ENCODE measurements at places on chromosomes 12 and 14.
A peak's percentile ranks its signal among the peaks of the same experiment; 100 is the strongest.

GRCh38 chr14:65304239-65304638 is 108.3 kb upstream of the FUT8 start:
- DNase-seq: no peak

- no peak for DNase-seq
Observed at GRCh38 chr14:66752109-66752508, 244.2 kb downstream of the GPHN start.

DNA sequence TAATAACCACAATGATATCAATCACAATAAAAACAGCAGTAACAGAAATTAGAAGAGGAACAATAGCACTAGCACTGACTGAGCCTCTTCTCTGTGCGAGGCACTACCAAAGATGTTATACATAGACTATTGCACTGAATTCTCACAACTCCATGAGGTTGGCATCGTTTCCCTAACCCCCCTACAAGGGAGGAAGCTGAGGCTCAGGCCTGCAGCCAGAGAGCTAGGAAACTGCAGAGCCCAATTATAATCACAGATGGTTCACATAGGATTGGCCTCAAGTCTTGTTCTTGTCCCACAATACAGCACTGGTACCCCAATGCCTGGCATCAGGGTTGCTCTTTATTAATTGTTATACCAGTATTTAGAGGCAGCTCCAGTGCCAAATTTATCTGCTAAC is 278.0 kb downstream of the CEP128 start:
- DNase-seq: no peak

DNA sequence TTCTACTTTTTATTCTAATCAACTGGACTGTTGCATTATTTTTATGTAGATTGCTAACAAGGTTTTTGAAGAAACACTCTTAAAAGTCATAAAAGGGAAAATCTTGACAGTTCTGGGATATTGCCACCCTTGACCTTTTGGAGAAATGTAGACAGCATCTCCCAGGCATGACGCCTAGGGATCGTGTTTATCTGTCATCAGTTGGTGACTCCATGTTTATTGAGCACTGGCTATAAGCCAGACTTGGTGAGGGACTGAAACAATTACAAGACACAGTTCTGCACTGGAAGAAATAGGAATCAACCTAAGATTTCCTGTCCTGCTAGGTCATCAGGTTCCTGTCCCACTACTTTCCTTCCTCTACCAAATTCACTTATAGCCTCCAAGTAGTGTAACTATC is 34.5 kb downstream of the HMGA2 start:
- DNase-seq: no peak

DNA sequence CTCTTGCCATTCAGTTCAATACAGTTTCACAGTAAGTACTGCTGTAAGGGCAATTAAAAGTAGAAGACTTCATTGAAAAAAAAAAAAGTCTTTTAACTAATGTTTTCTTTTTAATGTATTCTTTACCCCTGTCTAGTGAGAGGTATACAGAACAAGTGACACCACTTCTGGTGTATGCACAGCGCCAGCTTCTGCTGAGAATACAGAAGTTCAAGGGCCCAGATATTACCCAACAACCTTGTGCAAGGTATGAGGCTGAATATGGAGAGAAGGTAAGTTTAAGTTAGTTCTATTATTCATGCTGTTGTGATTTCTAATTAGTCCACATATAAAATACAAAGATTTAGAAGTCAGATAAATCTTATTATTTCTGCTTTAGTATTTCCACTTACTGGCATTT is 168.7 kb downstream of the CFAP54 start:
- no peak for DNase-seq

GRCh38 chr12:93526786-93527428 is 45.6 kb upstream of the SOCS2 start:
- no peak for DNase-seq

GRCh38 chr12:92928421-92928961 is 604 bp downstream of the EEA1 start:
- DNase-seq: peak; percentile 61

DNA sequence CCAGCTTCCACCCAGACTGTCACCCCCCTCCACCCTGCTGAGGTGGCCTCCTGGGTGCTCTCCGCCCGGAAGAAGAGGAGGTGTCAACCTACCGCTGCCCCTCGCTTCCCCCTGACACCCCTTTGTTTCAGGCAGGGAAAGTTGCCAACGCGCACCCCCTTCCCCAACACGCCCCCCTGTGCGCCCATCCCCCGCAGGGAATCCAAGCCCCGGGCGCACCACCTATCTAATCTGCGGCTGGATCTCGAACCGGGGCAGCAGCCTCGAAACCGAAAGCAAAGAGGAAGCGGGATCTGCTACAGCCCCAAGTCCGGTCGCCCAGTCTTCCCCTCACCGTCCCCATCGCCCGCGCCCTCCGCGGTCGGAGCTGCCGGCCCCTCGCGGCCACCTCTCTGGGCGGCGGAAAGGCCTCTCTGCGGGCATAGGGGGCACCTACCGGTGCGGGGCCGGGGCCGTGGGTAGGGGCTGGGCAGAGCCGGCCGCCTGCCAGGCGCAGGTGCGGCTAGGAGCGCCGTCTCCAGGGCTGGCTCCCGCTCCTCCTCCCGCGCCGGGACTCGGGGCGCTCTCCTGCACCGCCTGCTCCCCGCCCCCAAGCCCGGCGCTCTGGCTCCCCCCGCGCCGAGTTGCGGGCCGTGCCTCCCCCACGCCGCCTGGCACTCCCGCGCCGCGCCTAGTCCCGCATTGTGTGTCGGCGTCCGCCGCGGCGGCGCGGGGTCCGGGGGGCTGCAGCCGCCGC is 18.3 kb upstream of the PLEKHH1 start:
- peak; percentile 31 for DNase-seq

DNA sequence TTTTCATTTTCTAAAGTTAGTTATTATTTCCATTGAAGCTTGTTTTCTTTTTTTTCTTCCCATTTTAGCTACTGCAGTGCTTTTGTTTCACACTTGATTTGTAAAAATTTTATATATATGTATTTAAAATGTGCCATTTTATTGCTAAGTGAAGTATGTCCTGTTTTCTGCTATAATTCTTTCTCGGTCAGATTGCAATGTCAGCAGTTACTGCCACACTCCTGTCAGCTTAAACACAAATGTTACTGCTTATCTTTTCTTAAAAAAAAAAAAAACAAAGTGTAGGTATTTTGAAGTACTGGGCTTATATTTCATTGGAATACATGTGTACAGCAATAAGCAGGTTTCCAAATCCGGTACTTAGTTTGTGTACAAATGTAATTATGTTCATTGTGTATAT is 63.4 kb upstream of the AEBP2 start:
- no peak for DNase-seq

DNA sequence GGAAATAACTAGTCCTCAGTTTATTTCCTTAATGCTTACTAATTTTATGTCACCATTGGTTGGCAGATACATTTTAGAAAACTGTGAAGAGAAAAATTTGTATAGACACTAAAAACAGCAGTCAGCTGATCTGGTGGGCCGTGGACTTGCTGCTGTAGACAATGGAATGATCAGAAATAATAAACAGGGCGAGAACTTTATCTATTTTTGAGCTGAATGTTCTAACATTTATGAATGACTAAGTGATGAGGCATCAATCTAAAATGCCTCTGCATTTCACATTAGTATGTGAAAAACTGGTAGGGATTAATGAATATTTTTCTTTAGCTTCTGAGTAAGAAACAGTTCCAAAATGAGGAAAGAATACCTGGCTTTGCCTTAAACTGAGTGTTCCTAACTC is 24.8 kb upstream of the PKP2 start:
- no peak for DNase-seq

GRCh38 chr14:32514236-32514635 is 185.1 kb downstream of the AKAP6 start:
- DNase-seq: no peak

DNA sequence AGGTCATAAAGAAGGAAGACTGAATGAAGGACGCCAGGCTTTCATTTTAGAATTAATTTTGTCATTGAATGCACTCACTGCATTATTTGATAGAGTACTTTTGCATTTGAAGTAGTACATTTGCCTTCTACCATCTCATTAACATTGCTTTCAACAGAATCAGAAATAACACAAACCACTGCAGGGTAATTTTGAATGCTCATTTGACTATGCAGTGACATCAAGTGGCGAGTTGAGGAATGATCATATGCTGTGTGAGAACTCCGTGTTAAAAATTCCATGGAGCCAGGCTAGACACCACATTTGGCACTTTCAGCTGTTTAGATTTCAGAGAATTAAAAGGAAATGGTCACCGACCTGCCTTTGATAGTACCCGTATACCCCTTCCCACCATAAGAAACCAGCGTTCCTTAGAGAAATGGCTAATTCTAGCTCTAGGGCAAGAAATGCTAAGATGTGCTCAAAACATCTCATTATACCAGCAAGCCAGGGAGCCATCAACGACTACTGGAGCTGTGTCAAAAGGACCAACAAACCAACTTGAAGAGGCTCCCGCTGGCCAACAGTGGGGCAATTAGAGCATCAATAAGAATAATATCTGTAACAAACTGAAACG is 16.5 kb downstream of the HEBP1 start:
- peak; percentile 62 for DNase-seq

GRCh38 chr12:53948650-53949593 is 5.8 kb upstream of the HOXC12 start:
- no peak for DNase-seq

GRCh38 chr14:92660571-92660970 is 87.9 kb downstream of the LGMN start:
- no peak for DNase-seq

DNA sequence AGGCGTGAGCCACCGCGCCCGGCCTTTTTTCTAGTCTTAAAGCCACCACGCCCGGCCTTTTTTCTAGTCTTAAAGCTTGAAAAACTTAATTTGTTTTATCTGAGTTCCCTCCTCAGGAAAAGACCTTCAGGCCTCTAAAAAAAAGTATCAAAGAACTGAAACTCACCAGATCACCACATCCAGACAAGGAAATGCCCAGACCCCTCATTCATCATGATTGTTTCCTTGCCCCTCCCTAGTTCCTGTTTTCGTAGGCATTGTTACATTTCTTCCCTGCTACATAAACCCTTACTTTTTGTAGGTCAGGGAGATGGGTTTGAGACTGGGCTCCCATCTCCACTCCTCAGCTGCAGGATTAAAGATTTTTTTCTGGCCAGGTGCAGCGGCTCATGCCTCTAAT is 21.1 kb upstream of the VWF start:
- DNase-seq: no peak

GRCh38 chr14:77965919-77966435 is 166.1 kb downstream of the ADCK1 start:
- peak; percentile 4 for DNase-seq

- DNase-seq: no peak
Observed at GRCh38 chr14:80393766-80394165, 182.5 kb upstream of the DIO2 start.

DNA sequence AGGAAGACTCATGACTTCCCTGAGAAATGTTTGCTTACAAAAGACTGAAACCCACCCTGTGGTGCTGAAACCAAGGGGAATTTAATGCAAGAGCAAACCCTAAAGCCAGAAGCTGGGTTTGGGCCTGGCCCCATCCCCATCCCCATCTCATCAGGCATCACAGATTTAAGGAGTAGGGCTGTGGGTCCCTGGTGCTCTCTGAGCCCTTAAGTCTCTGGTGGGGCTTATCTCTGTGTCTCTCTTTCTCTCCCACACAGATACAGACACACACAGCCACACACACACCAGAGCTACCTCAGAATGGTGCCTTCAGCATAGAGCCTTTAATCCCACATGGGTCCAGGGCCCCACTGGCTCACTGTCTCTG is 237.1 kb downstream of the SLC41A2 start:
- DNase-seq: peak; percentile 48

DNA sequence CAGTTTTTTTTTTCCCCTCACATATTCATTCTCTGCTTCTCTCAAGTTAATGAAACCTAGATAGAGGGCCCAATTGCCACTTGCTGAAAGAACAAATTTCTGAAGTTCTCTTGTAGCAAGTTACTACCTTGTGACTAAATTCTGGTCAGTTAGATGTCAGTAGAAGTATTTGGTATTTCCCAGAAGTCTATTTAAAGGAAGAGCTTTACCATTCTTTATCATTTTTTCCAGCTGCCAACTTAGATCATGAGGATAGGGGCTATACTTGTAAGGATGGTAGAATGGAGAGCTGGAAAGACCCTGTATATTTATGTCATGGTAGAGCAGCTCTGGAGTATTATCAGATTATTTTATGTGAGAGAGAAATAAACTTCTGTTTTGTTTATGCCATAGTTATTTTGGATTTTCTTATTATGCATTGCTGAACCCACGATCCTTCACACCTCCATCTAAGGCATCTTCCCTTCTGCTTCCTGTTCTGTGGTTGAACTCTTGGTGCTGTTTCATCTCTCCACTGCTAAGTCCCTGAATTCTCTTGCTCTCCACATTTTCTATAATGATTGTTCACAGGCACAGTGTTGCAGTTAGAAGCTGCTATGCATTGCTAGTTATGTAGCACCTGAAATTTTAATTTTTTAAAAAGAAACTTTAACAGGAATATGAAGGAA is 25.9 kb downstream of the FUT8 start:
- DNase-seq: no peak

- no peak for DNase-seq
Observed at GRCh38 chr14:21672116-21672515, 1.5 kb downstream of the OR4E1 start.

DNA sequence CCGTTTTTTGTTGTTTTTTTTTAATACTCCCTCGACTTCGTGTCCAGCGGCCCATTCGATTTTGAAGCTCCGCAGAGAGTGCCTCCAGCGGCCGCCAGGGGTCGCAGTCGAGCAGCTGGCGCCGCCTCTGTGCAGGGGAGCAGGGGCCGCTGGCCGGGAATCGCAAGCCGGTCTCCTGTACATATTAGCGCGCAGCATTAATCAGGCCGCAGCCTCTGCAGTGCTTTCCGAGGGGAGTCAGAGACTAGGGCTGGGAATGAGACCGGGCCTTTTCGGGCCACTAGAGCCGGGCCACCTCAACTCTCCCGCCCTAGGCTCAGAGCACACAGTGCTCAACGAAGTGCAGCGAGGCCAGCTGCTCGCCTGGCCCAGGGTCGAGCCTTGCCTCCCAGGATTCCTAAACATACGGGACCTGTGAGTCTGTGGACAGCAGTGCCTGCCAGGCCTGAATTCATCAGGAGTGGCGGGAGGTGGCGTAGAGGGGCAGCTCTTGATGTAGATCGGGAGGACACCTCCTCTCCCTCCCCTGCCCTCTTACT is 81.8 kb downstream of the EMP1 start:
- DNase-seq: peak; percentile 90

DNA sequence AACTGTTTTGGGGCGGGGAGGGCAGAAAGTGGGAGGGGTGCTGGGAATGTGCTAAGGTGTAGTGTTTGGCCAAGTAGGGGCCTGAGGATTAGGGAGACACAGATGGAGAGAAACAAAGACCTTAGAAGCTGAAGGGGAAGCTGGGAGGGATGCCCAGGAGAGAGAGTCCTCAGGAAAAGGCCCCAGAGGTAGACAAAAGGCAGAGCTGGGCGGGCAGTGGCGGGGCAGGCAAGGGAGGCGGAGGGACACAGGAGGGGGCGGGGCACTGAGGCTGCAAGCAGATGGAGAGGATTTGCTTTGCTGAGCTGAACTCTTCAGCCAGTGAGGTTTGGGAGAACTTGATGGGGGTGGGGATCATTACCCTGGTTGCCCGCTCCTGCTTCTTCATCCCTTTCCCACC is 2.8 kb downstream of the PTMS start:
- DNase-seq: peak; percentile 98

GRCh38 chr12:7907009-7907408 is 29.0 kb downstream of the SLC2A3 start:
- peak; percentile 40 for DNase-seq

Data from NCI-H82 (cell line).